Upper lobe of right lung (tissue), 1 donor: ENCODE measurements at places on chromosomes 11 and 22. TPM values are rescaled to one million over a fixed set of nuclear protein-coding genes. Genes with fewer than 3 reads are reported as not detected.

The OR52E8 gene
- total RNA-seq, result not detected

The NRXN2 gene
- 0.72 TPM for total RNA-seq

The PYGM gene
- total RNA-seq, result 2.0 TPM

The LRRN4CL gene
- total RNA-seq, result 2.0 TPM

The BIRC3 gene
- 23.0 TPM for total RNA-seq

The SPON1 gene
- 76.8 TPM for total RNA-seq

The SLC22A9 gene
- total RNA-seq, result not detected

The SERPIND1 gene
- 0.58 TPM for total RNA-seq

The SYCE3 gene
- not detected for total RNA-seq

The ST14 gene
- 59.1 TPM for total RNA-seq

The UBQLN3 gene
- total RNA-seq, result 0.14 TPM

The OR5B21 gene
- total RNA-seq, result not detected

The MUC2 gene
- not detected for total RNA-seq

DNA sequence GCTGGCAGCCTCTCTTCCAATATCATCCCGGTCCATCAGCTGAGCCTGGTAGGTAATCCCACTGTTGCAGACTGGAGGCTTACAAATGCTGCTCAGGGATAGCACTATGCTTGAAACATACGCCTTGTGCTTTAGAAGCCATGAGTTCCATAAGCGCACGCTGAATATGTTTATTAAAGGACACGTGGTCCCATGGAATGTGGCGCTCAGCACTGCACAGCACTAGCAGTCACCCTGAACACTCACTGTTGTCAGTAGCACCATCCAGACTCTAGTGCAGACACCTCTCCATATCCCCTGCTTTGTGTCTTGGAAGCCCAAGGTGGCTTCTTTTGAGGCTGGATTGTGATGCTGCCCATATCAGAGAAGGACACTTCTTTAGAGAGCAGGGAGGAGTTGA lies 120.9 kb downstream of the MAML2 start:
- peaks cover 48% of the 10 kb centered on the region for H3K4me1 ChIP-seq
- no peaks in the 10 kb centered on the region for H3K36me3 ChIP-seq
- no peak overlapping the region for H3K4me3 ChIP-seq

- no peak for DNase-seq
- H3K4me3 ChIP-seq, result no peak overlapping the region
- H3K36me3 ChIP-seq, result no peaks in the 10 kb centered on the region
Observed at GRCh38 chr11:126990716-126991480, 9.7 kb downstream of the KIRREL3 start.

- H3K4me1 ChIP-seq, result no peaks in the 10 kb centered on the region
- DNase-seq, result no peak
- no peaks in the 10 kb centered on the region for H3K27me3 ChIP-seq
- H3K36me3 ChIP-seq, result no peaks in the 10 kb centered on the region
Observed at GRCh38 chr11:126633330-126633729, 277.8 kb downstream of the ST3GAL4 start.

GRCh38 chr22:46008836-46009596 lies 32.1 kb upstream of the WNT7B start:
- H3K4me1 ChIP-seq, result peaks cover 46% of the 10 kb centered on the region
- peak overlapping the region; percentile 94 for H3K27ac ChIP-seq
- no peaks in the 10 kb centered on the region for H3K36me3 ChIP-seq
- DNase-seq, result peak; percentile 54

DNA sequence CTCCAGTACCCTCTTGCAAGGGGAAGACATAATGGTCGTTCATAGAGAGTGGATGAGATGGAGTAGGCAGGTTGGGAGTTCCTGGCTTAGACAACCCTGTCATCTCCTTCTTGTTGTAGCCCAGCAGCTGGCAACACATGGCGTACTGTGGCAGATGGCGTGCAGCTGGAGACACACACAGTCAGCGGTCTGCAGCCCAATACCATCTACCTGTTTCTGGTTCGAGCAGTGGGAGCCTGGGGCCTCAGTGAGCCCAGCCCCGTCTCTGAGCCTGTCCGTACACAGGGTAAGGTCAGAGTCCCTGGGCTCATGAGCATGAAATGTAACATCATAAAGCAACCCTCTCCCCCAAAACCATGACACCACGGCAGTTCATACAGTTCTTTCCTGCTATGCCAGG lies 8.7 kb downstream of the ROBO3 start:
- H3K4me3 ChIP-seq, result no peak overlapping the region
- DNase-seq, result no peak
- H3K36me3 ChIP-seq, result no peaks in the 10 kb centered on the region
- peaks cover 41% of the 10 kb centered on the region for H3K27me3 ChIP-seq
- no peak overlapping the region for H3K27ac ChIP-seq
- H3K4me1 ChIP-seq, result peaks cover 6% of the 10 kb centered on the region

DNA sequence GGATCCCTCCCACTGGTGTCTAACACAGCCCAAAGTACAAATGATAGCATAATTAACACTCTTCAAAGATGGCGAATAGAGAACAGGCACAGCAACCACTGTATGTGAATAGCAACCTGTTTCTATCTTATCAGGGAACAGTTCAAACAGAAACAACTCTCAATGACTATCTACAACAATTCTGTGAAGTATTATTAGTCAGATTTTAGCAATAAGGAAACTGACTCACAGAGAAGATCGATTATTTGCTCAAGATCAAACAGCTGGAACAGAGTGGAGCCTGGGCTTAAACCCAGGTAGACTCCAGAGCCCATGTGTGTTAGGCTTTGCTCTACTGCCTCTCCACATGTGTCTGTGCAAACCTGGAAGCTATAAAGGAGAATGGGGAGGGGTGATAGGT lies 88.7 kb downstream of the C11orf58 start:
- DNase-seq, result no peak
- no peak overlapping the region for H3K4me3 ChIP-seq
- no peaks in the 10 kb centered on the region for H3K27me3 ChIP-seq

GRCh38 chr11:28735511-28735910 lies 627.3 kb downstream of the METTL15 start:
- no peak overlapping the region for H3K4me3 ChIP-seq
- DNase-seq, result no peak

GRCh38 chr11:103870821-103871309 lies 165.6 kb upstream of the DDI1 start:
- no peaks in the 10 kb centered on the region for H3K27me3 ChIP-seq
- no peak overlapping the region for H3K27ac ChIP-seq
- no peak for DNase-seq
- no peaks in the 10 kb centered on the region for H3K36me3 ChIP-seq
- H3K4me3 ChIP-seq, result no peak overlapping the region
- H3K4me1 ChIP-seq, result peaks cover 5% of the 10 kb centered on the region

- no peaks in the 10 kb centered on the region for H3K36me3 ChIP-seq
- no peak overlapping the region for H3K4me3 ChIP-seq
- H3K27ac ChIP-seq, result no peak overlapping the region
- H3K4me1 ChIP-seq, result peaks cover 5% of the 10 kb centered on the region
- H3K27me3 ChIP-seq, result peaks cover 8% of the 10 kb centered on the region
Observed at GRCh38 chr11:130454491-130455252, 6.2 kb downstream of the ADAMTS15 start.

DNA sequence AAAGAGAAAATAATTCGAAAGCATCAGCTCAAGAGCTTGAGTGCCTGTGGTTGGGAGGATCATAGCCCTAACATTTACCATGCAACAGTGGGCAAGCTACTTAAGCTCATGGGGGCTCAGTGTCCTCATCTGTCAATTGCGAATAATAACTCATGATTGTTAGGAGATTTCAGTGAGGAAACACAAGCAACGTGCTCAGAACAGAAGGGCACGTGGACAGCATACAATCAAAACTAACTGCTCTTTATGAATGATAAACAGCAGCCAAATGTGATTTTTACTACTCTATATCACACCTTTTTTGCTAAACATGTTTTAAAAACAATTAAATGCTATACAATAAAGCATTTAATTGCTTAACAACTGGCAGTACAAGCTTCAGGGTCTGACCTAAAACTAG lies 310.1 kb upstream of the NARS2 start:
- no peak for DNase-seq
- H3K36me3 ChIP-seq, result no peaks in the 10 kb centered on the region
- H3K27ac ChIP-seq, result no peak overlapping the region
- no peaks in the 10 kb centered on the region for H3K4me1 ChIP-seq
- no peaks in the 10 kb centered on the region for H3K27me3 ChIP-seq
- H3K4me3 ChIP-seq, result no peak overlapping the region

- H3K36me3 ChIP-seq, result no peaks in the 10 kb centered on the region
- no peak for DNase-seq
- H3K27me3 ChIP-seq, result no peaks in the 10 kb centered on the region
- no peak overlapping the region for H3K4me3 ChIP-seq
- no peaks in the 10 kb centered on the region for H3K4me1 ChIP-seq
Observed at GRCh38 chr22:32652645-32653270, 148.7 kb upstream of the TIMP3 start.

DNA sequence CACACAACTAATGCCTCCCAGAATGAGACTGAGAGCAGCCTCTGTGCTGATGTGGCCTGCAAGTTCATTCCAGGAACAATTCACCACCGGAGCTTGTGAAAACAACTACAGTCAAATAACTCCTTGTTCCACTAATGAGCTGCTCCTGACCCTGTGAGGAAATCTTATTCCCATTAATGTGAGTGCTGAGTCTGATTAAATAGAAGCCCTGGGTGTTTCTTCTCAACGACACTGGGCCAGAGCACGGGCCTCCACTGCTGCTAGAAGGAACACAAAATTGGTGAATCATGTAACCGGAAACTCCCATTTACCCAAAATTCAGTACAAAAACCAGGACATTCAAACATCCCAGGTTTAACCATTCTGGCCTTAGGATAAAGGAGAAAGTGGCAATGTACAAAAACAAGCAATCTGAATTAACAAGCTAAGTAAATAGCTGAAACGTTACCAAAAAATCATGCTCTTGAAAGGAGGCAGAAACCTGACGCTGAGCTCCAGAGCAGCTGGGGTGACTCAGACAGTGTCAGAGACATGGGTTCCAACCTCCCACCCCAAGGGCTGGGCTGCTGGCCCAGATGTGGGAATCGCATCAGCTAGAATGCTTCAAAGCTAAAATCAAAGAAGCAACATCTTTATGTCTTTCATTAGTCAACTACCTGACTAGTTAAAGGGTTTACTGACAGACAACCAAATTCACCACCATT lies 26.7 kb downstream of the SERGEF start:
- H3K27me3 ChIP-seq, result no peaks in the 10 kb centered on the region
- H3K27ac ChIP-seq, result no peak overlapping the region
- peaks cover 43% of the 10 kb centered on the region for H3K36me3 ChIP-seq
- H3K4me3 ChIP-seq, result no peak overlapping the region
- DNase-seq, result no peak

- H3K27ac ChIP-seq, result no peak within 1 kb of the TSS
- peaks cover 21% of the 10 kb centered on the region for H3K4me1 ChIP-seq
- H3K4me3 ChIP-seq, result peak within 1 kb of the TSS; percentile 39
- DNase-seq, result peak; percentile 67
- no peaks in the 10 kb centered on the region for H3K36me3 ChIP-seq
Observed at GRCh38 chr22:26656891-26657851, at the start of gene MIAT. Gene MIAT (plus strand): TSS chr22:26657588.

DNA sequence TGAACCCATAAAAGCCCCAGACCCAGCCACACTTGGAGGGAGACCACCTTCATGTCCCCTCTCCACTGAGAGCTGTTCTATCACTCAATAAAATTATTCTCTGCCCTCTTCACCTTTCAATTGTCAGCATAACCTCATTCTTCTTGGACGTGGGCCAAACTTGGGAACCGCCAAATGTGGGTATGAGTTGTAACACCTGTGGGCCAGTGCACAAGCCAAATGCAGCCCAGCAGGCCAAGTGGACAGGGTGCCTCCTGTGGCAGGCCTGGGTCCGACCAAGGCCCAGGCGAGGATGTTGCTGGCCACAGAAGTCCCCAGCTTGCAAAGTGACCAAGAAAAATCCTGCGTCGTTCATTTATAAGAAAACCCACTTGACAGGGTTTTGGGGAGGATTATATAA lies 621.2 kb downstream of the METTL15 start:
- no peaks in the 10 kb centered on the region for H3K36me3 ChIP-seq
- no peak overlapping the region for H3K4me3 ChIP-seq
- H3K4me1 ChIP-seq, result no peaks in the 10 kb centered on the region
- H3K27ac ChIP-seq, result no peak overlapping the region
- DNase-seq, result peak; percentile 42

DNA sequence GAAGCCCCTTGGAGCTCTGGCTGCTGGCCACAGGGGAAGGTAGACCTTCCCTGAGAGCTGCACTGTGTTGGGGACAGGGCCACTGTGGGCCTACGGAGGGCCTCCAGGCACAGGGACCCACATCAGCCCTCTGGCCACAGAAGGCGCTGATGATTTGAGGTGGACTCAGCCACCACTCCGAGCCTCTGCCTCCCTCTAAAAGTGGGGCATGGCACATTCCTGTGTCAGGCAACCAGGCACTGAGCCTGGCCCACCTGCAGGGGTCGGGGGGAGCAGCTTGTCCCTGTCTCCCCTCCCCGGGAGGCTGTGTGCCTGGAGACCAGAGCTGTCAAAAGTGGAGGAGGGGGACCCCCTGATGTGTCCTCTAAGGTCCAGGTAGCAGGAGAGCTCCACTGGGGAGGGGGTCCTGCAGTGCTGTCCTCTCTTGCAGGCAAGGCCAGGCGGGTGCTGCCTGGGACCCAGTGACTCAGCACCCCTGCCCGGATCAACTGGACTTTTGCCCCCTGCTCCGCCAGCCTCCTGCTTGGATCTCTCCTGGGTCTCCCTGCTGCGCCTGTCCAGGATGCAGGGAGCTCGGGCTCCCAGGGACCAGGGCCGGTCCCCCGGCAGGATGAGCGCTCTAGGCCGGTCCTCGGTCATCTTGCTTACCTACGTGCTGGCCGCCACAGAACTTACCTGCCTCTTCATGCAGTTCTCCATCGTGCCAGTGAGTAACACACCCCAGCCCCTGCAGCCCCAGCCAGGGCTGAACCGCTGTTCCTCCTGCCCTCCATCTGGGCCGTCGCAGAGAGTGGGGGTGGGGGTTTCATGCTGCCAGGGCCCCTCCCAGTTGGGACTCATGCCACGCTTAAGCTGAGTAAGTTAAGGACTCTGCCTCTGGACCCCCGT lies 17.5 kb upstream of the CDKN1C start:
- peak overlapping the region; percentile 84 for H3K27ac ChIP-seq
- no peaks in the 10 kb centered on the region for H3K36me3 ChIP-seq
- DNase-seq, result no peak
- peak overlapping the region; percentile 66 for H3K4me3 ChIP-seq

- H3K27me3 ChIP-seq, result no peaks in the 10 kb centered on the region
- peak overlapping the region; percentile 18 for H3K27ac ChIP-seq
Observed at GRCh38 chr22:30253205-30253852, 6.8 kb upstream of the LIF start.

DNA sequence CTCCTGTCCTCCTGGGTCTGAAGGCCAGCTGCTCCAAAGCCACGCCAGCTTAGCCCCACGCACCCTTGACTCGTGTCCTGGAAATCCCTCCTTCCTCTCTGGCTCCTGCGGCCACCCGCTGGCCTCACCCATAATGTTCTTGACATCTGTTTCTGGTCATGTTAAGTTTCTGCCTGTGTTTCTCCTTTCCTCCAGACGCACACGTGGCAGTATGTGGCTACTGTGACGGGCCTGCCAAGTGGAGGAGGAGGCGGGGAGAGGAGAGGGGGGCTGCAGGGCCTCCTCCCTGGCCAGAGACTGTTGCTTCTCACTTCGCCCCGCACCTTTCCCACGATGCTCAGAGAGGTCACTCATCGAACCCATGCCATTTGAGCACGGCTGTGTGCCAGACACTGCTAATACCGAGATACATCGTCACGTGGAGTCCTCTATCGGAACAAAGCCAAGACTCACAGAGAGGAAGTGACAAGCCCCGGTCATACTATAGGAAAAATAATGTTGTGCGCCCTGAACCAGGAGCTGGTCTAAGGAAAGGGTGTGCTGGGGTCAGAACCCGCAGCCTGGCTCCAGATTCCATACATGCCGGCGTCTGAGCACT lies 11.5 kb downstream of the C1QTNF6 start:
- H3K4me1 ChIP-seq, result peaks cover 38% of the 10 kb centered on the region
- peak; percentile 80 for DNase-seq
- no peaks in the 10 kb centered on the region for H3K27me3 ChIP-seq
- peak overlapping the region; percentile 45 for H3K27ac ChIP-seq
